ENCODE measurements at places on chromosomes 1 and 21.

DNA sequence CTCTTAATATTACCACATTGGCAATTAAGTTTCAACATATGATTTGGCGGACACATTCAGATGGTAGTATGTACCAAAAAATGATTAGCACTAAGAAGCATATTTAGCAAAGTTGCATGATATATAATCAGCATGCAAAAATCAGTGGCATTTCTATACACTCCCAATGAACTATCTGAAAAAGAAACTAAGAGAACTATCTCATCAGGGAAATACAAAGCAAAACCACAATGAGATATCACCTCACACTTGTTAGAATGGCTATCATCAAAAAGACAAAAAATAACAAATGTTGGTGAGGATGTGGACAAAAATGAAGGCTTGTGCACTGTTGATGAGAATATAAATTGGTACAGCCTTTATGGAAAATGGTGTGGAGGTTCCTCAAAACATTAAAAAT lies 31.4 kb upstream of the DENND1B start:
- DNase-seq = no peak

- DNase-seq = no peak
Observed at GRCh38 chr21:45822429-45823099, 159.0 kb upstream of the COL6A1 start.

GRCh38 chr1:234369033-234369430 lies 4.2 kb upstream of the COA6 start:
- no peak for DNase-seq

- DNase-seq = no peak
Observed at GRCh38 chr1:60808676-60809075, 273.7 kb upstream of the NFIA start.

- DNase-seq = no peak
Observed at GRCh38 chr1:3940081-3940753, 40.1 kb upstream of the C1orf174 start.

DNA sequence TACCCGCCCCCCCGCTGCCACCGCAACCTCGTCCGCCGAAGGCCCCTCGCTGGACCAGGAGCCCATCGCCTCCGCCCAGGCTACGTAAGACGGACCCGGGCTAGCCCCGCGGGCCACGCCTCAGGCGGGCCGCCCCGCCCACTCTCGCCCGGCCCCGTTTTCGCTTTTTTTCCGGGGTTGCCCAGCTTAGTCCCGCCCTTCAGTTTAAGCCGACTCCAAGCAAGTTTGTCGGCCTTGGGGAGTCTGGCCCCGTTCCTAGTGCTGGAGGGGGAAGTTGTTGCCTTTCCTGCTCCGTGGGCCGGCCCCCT lies 3.0 kb downstream of the RUSC1 start:
- peak; percentile 73 for DNase-seq

- DNase-seq = no peak
Observed at GRCh38 chr1:235817101-235817728, 49.5 kb downstream of the LYST start.

DNA sequence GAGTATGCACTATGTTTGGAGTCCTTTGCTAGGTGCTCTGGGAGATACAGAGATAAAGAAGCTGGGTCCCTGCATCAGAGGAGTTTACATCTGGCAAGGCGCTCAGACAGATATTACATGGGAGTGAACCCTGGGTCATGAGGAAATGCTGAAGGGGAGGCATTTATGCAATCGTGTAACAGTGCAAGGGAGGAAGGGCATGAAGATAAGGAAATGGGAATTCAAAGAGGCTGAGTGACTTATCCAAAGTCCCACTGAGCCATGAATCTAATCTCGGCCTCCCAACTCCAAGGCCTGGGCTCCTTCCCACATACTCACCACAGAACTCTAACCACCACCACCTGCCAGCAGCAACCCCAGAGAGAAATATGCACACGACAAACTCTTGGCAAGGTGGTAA lies 51.6 kb downstream of the FAM163A start:
- DNase-seq = no peak

Data from RCC 7860 (cell line).